ENCODE measurements at places on chromosomes 5 and 9.

DNA sequence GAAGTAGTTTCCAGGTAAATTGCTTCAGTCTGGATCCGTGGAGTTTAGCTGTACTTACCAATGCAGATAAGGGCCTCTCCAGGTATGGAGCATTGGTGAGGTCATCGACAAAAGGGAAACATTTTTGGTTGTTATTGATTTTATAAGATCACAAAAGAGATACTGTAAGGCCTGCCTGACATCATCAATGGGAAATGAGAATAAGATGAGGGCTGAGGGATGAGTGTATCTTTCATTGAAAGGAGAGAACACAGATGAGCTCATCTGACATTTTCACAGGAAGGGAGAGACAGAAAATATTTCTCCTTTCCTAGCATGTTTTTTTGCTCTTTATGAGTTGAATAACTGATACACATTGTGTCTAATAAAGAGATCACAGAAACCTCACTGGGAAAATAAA is 233.6 kb downstream of the SAXO1 start:
- no peak for DNase-seq

DNA sequence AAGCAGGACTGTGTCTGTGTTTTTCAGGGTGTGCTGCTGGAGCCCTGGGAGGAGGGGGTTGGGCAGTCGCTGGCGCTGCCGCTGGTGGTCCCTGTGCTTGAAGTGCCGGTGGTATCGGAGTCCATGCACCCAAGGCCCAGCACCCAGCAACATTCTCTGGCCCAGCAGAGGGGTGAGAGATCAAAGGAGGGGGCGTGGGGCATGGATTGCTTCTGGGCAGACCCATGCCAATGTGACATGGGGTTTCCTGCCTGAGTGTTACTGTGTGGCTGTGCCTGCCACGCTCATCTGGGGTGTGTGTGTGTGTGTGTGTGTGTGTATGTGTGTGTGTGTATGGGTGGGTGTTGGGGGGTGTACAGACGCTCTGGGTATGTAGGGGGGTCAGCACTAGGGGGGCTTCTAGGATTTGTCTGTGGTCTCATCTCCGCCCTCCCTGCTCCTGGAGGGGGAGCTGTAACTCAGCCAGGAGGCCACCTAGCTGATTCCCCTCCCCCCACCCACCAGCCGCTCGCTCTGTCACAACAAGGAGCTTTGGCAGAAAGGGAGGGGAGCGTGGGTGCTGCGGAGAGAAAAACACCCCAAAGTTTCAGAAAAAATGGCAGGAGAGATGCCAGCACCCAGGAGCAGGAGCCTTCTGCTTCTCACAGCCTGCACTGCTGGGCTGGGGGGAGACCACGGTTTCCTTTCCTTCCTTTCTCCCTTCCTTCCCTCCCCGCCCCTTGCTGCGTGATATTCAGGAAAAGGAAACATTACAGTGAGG is 35.9 kb upstream of the HSPA9 start:
- no peak for DNase-seq

GRCh38 chr9:5835808-5836207 is 2.9 kb upstream of the ERMP1 start:
- no peak for DNase-seq

DNA sequence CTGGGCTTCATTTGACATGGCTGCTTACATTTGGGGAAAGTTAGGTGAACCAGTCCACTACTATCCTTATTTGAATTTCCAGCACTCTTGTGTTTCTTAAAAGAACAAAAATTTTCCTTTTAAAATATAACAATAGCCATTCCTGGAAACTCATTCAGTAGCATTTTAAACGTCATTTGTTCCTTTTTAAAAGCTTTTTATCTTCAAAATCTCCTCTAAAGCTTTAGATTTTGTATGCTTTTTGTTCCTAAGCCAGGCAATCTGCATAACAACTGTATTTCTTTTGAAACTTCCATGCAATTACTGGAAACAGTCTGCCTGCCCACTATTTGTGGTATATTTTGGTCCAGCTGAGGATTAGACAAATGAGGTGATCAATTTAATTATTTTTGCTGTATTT is 172.2 kb upstream of the PLCXD3 start:
- DNase-seq: no peak

GRCh38 chr5:137737349-137738131 is 1.7 kb upstream of the KLHL3 start:
- no peak for DNase-seq

DNA sequence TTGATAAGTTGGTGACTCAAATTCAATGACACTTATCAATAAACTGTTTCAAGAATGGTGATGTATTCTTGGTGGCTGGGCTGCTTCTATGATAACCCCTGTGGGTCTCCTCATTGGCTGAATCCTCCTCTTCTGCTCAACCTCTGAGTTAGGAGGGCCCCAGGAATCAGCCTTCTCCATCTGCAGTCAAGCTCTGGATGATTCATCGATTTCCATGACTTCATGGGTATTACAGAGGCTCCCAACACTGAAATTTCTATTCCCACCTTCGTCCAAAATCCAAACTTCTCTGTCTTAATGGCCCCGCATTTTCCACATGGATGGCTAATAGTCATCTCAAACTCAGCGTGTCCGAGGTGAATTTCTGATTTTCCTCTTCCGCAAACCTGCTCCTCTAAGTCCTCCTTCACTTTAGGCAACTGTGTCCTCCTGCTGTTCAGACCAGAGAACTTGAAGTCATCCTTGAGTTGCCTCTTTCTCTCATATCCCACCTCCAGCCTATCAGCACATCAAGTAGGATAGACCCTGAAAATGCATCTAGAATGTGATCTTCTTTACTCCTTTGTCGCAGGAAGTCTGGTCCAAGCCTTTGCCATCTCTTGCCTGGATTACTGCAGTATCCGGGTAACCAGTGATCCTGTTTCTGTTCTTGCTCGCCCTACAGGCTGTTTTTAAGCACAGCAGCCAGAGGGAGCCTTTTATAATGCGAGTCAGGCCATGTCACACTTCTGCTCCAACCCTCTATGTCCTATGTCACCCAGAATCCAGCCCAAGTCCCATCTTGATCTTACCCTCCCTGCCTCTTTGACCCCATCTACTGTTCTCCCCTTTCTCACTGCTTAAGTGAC is 41.4 kb upstream of the IL7R start:
- DNase-seq: no peak

DNA sequence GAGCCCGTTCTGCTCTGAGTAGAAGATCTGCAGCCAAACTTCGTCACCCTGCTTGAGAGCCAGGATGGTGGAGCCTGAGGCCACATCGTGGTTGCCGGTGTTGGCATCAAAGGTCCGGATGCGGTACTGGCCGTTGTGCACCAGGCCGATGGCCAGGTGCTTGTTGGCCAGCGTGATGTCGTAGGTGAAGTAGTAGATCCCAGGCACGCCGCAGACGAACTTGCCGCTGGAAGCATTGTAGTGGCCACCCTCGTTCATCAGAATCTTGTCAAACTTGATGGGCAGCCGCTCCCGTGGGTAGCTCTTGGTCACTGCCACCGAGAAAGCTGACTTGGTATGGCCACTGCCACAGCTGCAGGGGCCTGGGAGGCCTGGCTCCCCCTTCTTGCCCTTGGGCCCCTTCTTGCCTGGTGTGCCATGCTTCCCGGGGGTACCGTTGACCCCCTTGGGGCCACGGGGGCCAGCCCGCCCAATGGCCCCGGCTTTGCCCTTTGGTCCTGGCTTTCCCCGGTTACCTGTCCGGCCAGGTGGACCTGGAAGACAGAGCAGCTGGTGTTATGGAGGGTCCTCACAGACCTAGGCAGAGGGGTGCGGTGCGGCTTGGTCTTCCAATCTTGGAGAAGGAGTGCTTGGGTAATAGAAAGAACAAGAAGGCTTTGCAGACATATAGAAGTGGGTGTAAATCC is 21.0 kb downstream of the C1QTNF2 start:
- no peak for DNase-seq

- DNase-seq: no peak
These were observed 281.6 kb downstream of the CRB2 start for GRCh38 chr9:123637606-123637944.

DNA sequence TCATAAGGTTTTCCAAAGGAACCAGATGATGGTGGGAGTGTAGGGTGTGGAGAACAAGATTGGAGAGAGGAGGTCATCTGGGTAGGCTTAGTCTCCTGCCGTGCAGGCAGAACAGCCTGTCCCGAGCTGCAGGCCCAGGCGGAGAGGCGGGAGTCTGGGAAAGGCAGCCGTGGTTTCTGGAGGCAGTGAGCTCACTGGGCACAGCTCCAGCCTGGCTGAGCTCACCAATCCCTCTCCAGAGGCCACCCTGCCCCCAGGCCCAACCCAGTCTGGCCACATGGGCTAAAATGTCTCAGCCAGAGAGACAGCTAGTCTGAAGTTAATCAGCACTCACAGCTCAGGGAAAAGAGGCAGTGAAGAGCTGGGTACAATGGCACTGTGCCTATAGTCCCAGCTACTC is 12.3 kb downstream of the P4HA2 start:
- no peak for DNase-seq

DNA sequence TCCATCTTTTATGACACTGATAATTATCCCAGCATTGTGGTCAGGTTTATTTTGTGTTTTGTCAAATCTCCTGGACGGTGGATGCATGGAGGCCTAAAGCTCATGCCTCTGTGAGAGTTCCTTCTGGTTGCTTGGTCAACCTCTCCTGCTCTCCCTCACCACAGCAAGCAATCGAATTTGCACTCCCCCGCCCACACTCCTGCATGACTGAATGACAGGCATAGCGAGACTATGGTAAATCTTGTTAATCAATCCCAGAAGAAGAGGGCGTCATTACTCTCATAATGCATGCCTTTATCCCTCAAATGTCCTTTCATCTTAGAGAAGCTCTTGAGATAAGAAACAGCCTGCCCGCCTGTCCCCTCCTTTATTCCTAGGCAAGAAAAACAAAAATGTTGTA is 1215.0 kb upstream of the CDH9 start:
- DNase-seq: no peak

GRCh38 chr9:124268248-124268647 is 10.5 kb downstream of the NEK6 start:
- no peak for DNase-seq

DNA sequence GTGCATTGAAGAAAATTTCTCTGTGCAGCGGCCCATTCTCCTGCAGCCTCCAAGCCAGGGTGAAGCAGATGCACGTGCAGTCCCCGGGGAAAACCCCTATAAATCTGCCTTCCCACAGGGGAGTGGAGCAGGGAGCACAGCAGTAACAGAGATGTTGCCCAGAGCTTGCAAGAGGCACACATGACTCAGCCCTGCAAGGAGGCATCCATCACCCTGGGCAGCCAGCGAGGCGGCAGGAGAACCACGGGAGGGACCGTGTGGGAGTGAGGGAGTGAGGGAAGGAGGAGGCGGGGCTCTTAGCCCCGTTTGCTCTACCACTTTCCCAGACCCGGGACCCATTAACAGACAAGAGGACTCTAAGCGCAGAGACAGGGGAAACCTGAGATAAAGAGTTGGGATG is 96.2 kb upstream of the ARAP3 start:
- no peak for DNase-seq

- DNase-seq: no peak
These were observed 217.1 kb downstream of the MED10 start for GRCh38 chr5:6161257-6161656.

DNA sequence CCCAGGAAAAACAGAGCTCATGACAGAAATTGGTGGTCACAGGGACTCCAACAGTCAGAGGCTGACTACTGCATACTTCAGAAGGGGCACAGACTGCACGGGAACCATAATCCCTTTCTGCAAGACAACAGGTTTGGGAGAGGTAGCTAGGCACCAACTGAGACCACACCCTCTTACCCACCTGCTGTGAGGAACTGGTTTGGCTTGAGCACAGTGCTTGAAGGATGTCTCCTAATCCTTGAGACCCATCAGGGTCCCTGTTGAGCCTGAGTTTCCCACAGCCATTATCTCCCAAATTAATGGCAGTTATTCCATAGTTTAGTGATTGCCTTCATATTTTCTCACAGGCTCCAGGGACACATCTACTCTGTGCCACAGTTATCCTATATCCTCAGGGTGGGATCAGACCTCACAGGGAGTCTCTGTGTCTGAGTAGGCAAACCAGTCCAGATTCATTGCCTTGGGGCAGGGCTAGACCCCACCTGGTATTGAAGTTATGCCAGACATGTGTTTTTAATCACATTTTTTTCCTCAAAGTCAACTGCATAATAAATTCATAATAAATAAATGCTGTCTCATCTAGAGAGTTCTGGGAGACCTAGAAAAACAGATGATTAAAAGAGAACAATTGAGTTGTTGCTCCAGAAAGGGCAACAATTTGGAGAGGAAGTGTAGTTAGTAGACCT is 9.3 kb upstream of the CAST start:
- DNase-seq: no peak

- no peak for DNase-seq
These were observed at the start of gene MYOT for GRCh38 chr5:137867664-137868063. TSS of gene MYOT (plus strand) at chr5:137867860. CDS start at chr5:137870652, 2,792 bp downstream.

DNA sequence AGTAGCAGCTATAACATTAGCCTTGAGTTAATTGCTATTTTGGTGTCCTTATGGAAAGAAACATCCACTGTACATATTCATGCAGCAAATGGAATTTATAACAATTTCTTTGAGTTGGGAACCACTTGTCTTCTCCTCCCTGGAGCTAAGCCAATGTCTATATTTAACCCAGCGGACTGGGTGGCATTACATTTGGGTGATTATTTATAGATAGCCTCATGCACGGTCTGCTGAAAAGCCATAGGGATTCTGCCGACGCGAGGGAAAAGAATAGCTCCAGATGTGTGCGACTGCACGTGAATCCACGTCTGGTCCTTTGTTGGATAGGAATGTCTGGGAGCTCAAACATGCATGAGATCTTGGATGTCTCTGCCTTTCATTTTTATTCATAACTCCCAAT is 157.5 kb upstream of the BRINP1 start:
- no peak for DNase-seq

- no peak for DNase-seq
These were observed 49.3 kb downstream of the ZFAND5 start for GRCh38 chr9:72315510-72316311.

DNA sequence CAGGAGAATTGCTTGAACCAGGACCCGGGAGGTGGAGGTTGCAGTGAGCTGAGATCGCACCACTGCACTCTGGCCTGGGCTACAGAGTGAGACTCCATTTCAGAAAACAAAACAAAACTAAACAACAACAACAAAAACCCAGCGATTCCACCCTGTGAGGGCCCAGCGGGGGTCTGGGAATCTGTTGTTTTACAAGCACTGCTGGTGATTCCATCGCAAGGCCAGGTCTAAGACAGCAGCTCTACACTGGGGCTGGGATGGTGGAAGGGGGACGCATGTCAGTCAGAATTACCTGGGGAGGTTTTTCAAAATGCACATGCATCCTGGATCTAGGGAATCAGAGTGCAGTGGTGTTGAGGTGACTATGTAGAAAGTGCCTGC is 90.9 kb downstream of the ANKRD55 start:
- DNase-seq: no peak

DNA sequence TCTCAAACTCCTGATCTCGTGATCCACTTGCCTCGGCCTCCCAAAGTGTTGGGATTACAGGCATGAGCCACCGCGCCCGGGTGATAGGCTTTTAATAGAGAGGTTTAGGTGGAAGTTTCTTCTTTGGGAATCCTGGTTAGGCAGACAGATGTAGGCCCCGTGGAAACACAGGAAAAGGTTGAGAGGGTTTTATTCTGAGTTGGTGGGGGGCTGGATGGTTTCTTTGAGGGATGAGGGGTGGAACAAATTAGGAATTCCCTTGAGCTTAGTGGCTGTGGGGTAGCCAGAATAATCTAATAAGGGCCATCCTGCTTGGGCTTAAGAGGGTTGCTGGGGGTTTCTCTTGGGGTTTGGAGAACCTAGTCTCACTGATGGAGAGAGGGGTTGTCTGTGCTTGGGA is 30.4 kb downstream of the C9orf50 start:
- no peak for DNase-seq

GRCh38 chr5:135060021-135060420 is 26.0 kb upstream of the PITX1 start:
- DNase-seq: no peak
